ENCODE measurements at places on chromosomes 2 and 18.
A peak's percentile ranks its signal among the peaks of the same experiment; 100 is the strongest.

DNA sequence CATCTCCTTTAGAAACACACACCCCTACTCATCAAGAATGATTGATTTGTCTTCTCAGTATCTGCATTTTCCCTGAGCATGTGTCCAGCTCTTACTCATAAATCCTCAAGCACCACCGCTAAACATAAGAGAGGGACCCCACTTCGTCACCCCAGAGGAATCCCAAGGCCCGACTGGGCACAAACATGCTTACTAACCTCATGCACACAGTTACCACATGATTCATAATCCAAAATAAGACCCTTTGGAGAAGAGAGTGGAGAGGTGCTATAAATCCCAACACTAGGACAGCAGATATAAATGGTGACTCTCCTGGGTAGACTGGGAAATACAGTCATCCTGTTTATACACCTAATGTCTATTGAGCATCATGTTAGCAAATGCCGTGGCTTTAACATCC is 843.2 kb upstream of the ID2 start:
- no peak for DNase-seq

GRCh38 chr2:231351648-231352047 is 43.9 kb upstream of the B3GNT7 start:
- DNase-seq, result no peak

DNA sequence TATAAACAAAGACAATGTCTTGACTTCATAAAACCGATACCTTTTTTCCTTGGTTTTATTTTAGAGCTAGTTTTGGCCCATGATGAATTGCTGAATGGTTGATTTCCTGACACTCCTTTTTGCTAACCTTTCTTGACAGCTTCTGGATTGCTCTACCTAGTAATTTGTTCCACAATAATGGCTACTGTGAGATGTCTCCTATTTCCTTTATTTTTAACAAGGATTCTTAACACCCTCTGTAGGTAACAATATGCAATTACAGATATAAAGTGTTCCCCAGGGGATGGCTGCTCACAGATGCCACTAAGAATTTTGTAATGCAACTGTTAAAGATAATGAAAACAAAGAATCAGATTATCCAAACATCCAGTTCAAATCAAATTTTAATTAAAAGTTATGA is 100.8 kb upstream of the ATP5MC3 start:
- peak; percentile 10 for DNase-seq

DNA sequence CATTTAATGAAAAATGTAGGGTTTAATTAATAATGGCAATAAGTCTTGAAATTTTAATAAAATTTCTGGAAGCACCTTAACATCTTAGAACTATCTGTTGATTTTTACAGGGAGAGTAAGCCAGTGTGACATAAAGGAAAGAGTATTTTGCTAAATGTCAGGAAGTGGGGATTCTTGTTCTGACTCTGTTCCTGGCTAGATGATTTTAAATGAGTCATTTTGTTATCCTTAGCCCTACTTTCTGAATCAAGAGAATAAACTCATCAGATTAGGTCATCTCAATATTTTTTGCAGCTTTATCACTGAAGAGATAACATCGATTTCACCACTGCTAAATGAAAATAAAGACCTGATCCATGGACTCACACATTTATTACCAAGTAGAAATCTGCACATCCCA is 377.5 kb upstream of the CYRIA start:
- DNase-seq, result no peak

GRCh38 chr2:39068299-39069135 is 52.3 kb downstream of the SOS1 start:
- DNase-seq, result no peak

GRCh38 chr18:5104246-5104645 is 92.8 kb downstream of the AKAIN1 start:
- DNase-seq, result no peak

DNA sequence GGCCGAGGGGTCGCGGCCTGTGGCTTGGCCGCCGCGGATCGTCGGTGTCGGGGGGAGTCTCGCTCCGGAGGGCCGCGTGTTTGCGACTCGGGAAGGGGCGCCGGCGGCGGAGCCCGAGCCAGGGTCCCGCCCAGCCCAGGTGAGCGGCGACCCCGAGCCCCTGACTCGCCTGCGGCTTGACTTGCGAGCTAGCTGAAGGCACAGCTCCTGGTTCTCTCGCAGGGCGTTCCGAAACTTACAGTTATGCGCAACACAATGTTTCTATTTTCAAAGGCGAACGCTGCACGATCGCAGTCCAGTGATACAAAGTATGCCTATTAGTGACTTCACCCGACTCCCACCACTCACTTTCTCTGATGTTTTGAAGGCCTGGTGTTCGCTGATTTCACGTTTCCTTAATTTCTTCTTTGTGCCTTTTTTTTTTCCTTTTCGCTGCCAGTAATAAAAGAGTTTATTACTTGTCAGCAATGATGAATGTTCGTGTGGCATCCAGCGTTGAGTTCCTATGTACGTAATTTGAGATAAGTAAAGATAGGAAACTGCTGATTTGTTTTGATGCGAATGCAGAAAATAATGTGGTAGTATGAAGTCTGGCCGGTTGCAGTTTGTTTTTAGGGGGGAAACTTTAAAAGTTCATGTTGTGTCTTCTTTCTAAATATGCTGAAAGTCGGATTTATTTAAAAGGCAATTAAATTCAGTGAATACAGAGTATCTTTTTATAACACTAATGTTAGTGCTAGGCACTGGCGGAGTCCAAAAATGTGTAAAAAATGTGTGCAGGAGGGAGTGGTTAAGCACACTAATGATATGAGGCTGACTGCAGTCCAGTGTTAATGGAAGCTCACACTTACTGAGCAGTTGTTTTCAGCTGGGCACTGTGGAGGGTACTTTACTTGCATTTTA is 706 bp downstream of the UBXN2A start:
- DNase-seq, result peak; percentile 28

- no peak for DNase-seq
Measured at GRCh38 chr2:160956243-160956802, 203.9 kb upstream of the TANK start.

- DNase-seq, result no peak
Measured at GRCh38 chr2:119523952-119524694, at the start of gene SCTR. Gene SCTR, minus strand, starts transcription at chr2:119524483. Its CDS starts 257 bp downstream, at chr2:119524226.

DNA sequence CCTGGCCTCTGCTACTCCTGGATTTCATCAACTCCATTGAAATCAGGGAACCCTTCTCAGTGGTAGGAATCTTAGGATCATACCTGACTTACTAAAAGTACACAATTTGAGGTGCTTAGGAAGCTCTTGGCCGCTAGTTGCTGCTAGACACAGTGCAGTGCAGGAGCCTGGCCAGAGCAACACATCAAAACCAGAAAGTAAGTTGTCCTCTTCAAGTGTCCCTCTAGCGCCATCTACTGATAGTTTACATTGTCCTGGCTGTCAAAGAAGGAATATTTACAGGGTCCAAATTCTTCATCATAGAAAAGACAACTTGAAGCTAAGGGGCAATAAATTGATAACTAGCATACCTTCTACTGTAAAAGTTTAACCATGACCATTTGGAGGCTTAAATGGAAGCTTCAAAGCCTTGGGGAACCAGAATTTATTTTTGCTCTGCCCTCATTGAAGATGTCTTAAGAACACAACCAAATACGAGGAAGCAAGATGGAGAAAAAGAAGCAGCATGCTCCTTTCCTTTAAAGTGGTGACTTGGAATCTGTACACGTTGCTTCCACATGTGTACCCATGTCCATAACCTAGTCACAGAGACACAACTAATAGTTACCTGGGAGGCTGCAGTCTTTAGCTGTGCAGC is 889.1 kb upstream of the GCFC2 start:
- DNase-seq, result peak; percentile 54

- no peak for DNase-seq
Measured at GRCh38 chr18:50320719-50321118, 33.2 kb upstream of the CXXC1 start.

All from KG1 (cell line).